Naive B cell (primary cell): ENCODE measurements at places on chromosomes 12 and 14.

DNA sequence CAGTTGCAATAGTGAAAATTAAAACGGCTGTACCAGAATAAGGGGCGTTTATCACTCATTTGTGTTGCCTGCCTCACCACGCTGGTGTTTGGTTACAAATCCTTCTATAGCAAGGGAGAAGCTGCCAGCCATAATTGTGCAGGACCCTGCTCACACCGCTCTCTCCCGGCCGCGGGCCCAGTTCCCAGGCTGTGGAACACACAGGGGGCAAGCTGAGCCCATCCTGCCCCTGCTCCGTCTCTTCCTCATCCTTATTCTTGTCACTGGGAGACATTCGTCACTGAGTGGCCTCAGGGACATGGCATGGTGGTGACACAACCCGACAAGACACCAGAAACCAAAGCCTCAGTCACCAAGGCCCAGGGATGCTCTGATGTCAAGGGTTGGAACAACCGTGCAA, 116.3 kb upstream of the FKBP4 start:
- DNase-seq, result no peak

- DNase-seq, result peak; percentile 72
These were observed 3.0 kb downstream of the EVL start for GRCh38 chr14:100067971-100068959.

DNA sequence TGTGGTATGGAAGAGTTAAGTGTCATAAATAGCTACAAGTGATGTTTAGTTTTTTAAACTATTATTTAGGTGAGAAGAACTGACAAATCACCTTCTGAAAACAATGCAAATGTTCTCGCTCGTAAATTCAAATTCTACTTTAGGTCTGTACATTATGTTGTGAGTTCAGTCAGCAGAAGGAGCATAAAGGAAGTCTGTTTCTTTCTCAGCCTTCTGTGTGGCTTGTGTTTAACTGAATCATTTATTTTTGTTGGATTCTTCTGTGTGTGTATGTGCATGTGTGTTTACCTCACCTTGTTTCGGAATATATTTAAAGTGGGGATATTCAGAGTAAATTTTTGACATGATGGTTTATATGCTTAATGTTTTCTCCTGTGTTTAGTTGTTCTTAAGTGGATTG, 285.9 kb downstream of the TMTC2 start:
- no peak for DNase-seq

DNA sequence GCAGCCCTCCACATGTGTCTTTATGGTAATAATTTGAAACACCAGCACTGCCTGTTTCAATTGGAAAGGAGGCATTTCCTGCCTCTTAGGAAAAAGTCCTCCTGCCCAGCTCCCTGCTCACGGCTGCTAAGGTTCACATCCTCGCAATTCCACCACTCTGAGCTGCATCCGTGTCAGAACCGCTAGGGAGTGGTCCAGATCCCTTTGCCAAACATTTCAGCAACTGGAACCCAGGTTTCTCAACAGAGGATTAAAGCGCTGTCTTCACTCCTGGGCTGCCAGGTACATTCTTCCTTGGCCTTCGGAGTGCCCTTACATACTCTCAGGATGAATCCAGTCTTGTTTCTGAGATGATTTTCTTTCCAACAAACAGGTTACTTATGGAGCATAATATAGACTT, 23.3 kb downstream of the C14orf132 start:
- no peak for DNase-seq

DNA sequence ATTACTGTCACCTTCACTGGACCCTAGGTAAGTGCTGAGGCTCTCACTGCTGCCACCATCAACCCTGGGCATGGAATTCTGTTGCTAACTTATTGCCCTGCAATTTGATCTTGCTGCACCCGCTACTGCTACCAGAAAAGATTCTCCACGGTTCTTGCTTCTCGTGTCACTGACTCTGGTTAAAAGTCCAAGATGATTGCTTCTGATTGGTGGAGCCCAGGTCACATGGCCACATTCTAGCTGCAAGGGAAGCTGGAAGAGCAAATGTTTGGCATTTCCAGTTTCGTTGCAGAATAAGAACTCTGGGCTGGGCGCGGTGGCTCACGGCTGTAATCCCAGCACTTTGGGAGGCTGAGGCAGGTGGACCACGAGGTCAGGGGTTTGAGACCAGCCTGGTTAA, 7.5 kb upstream of the VSX2 start:
- no peak for DNase-seq

DNA sequence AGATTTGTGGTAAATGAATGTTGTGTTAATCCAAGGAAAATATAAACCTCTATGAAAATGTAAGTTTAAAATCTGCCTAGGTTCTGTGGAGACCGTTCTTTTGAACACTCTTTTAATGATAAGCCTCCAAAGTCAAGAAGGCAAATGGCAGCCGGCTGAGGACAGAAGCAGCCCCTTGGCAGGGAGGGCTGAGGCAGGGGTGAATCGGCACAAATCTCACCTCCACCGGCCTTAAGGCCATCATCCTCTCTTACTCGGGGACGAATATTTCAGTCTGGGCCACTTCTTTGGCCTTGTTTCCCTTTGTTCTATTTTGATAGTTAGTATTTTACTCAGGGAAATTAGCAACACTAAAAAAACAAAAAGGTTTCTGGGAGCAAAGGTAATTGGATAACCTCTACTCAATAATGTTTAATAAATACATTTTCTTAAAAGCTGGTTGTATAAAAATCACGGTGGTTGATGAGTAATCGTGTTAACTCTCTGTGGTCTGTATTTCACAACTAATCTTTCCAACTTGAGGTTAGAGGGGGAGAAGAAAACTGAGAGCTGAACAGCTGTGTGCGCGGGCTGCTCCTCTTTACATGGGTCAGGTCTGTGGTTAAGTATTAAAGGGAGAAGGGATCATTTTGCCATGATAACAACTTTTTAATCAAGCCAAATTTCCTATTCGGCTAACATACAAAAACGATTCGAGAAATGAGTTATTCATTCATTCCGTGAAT, 18.6 kb downstream of the LGMN start:
- DNase-seq, result no peak

DNA sequence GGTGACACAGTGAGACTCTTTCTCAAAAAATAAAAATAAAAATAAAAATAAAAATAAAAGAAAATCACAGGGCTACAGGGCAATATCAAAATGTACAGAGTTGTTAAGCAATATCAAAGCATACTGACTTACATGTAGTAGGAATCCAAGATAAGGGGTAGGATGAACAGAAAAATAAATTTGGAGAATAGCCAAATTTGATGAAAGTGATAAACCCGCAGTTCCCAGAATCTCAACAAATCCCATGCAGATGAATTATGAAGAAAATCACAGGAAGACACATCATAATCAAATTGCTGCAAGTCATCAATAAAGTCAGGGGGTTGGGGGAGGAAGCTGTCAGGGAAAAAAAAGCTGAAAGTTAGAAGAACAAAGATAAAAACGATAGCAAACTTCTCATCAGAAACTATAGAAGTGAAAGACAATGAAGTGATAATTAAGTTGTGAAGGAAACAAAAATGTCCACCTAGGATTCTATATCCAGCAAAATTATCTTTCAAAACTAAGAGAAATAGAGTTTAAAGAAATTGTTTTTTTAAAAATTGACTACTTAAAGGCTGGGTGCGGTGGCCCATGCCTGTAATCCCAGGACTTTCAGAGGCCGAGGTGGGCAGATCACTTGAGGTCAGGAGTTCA, 15.4 kb downstream of the DDHD1 start:
- DNase-seq, result no peak

DNA sequence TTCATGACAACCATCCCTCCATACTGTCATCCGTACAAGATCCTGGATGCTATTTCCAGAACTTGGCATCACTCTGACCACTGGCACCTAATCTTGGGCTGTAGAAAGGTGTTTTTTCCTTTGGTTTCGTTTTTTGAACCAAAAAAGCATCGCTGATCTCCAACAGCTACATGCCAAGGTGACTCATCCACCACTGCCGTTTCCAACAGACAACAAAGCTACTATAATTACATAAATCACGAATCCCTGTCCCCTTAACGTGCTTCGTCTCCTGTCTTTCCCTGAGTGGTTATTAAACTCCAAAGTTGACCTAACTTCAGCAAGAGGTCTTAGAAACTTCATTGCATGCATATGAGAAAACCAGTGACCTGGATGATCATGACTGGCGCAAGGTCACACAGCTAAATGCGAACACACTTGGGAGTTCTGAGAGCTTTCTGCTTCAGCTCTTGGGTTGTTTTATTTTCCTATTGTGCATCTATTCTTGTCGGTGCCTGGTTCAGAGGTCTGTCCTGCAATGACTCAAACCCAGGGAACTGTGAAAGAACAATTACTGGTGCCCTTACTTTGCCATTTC, 99.9 kb downstream of the PPM1H start:
- no peak for DNase-seq

DNA sequence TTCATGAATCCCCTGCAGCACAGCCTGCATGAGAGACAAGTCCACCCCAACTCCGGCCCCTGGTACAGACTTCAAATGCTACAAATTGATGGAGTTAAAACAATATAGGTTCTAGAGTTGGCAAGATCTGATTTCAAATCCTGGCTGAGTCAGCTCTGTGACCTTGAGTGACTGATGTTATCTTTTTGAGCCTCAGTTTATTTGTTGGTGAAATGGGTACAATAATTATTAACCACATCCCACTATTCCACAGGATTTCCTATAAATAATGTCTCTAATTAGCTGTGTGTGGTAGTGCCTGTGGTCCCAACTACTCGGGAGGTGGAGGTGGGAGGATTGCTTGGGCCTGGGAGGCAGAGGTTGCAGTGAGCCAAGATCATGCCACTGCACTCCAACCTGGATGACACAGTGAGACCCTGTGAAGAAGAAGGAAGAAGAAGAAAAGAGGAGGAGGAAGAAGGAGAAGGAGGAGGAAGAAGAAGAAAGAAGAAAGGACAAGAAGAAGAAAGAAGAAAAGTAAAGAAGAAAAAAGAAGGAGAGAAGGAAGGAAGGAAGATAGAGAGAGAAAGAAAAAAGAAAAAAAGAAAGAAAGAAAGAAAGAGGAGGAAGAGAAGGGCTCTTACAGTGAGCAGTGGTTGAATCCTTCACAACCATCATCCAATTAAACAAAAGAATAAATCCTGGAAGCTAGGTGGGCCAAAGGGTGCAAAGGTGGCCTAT, 39.7 kb upstream of the DICER1 start:
- no peak for DNase-seq

DNA sequence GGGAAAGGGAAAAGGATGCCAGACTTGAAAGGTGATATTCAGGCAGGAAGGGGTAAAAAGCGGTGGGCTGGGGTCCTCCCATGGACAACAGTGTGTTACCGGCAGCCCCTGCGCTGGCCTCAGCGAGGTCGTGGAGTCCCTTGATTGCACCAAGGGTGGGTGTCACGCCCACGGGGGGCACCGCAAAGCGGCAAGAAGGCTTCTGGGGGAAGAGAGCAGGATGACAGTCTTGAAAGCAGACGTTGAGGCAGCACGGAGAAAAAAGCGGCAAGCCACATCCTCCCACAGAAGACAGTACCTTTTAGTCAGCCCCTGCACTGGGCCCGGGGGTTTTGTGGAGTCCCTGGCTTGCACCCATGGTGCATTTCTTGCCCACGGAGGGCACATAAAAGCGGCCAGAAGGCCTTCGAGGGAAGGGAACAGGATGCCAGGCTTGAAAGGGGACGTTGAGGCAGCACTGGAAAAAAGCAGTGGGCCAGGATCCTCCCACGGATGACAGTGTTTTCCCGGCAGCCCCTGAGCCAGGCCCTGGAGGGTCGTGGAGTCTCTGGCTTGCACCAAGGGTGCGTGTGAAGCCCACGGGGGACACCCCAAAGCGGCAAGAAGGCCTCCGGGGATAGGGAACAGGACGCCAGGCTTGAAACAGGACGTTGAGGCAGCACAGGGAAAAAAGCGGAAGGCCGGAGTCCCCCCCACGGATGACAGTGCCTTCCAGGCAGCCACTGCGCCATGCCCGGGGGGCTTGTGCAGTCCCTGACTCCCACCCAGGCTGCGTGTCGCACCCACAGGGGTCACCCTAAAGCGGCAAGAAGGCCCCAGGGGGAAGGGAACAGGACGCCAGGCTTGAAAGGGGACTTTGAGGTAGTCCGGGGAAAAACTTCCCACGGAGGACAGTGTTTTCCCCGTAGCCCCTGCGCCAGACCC, 162.2 kb upstream of the ALG10B start:
- no peak for DNase-seq

DNA sequence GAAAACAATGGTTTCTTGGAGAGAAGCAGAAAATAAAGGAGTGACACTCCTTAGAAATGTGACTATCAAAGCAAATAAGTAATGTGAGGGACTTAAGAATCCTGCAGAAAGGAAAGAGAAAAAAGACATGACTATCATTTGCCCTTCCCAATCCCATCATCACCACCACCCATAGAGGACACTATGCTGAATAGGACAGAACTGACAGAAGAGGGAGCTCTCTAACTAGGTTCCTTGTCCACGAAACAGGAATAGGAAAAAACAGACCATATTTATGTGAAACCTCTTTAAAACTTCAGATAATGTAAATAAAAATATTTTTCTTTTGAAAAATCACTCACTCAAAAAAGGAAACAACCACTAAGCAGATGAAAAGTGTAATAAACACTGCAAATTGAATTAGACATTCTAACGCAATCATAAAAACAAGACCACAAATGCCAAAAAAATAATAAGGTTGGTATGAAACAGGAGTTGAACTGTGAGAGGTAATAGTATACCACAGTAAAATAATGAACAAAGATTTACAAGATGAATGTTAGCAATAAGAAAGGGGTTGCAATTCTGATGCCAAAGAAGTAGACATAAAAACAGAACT, 24.1 kb downstream of the KLRD1 start:
- DNase-seq, result peak; percentile 33

DNA sequence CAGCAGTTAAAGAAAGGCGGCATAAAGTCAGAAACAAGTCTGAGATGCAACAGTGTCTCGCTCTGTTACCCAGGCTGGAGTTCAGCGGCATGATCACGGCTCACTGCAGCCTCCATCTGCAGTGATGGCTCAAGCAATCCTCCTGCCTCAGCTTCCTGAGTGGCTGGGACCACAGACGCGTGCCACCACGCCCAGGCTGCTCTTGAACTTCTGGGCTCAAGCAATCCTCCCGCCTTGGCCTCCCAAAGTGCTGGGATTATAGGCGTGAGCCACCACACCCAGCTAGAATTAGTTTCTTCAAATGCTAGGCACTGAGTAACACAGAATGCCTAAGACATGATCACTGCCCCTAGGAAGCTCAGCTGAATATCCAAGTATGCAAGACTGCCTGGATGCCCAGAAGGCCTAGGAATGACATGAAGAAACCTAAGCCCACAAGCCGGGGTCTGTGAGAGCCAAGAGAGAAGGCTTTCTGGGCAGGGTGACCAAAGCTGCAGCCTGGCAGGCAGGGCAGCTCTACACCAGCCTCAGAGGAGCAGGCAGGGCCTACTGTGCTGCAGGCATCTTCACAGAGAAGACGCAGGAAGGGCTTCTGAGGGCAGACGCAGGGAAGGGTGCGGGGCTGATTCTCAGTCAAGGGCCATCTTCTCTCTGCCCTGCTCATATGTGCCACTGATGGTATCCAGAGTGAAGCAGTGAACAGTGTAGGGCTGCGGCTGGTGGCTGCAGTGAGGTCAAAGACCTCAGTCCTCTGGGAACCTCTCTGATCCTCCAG, 4.3 kb upstream of the PPP2R5C start:
- DNase-seq, result no peak

DNA sequence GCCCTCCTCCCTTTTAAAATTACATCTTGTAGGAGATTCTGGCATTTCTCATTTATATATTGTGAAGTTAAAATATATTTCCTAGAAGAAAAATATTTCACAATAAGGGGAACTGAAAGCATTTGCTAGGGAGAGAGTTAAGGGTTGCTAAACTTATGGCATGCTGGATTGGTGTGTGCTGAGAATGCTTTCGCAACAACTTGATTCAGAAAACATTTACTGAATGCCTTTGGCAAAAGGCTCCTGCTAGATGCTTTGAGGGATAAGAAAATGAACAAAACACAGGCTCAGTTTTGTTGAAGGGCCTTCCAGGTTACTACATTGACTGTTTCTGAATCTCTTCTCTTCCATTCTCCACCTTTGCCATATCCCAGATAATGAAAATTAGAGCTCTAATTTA, 67.5 kb downstream of the DIP2B start:
- no peak for DNase-seq
